Stimulated activated effector memory CD8-positive, alpha-beta T cell treated with anti-CD3 and anti-CD28 coated beads, Interleukin-12 subunit alpha, Interleukin-12 subunit beta, amount 100 ng/mL, for 72 hours (primary cell): ENCODE measurements at places on chromosomes 16 and 17.

GRCh38 chr16:10386517-10387100, 748 bp downstream of the ATF7IP2 start:
- no peak for DNase-seq

DNA sequence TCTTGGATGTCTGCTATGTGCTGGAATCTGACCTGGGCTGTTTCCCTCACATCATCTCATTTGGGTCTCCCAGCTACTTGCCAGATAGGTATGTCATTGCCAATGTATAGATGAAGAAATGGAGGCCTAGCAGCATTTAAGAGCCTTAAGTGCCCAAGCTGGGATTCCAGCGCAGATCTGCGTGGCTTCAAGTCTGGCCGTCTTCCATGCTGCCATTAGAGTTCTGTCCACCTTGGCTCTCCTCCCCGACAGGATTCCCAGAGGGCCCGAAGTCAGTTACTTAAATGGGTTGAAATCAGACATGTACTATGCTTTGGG, 33.0 kb upstream of the CCR7 start:
- no peak for DNase-seq

DNA sequence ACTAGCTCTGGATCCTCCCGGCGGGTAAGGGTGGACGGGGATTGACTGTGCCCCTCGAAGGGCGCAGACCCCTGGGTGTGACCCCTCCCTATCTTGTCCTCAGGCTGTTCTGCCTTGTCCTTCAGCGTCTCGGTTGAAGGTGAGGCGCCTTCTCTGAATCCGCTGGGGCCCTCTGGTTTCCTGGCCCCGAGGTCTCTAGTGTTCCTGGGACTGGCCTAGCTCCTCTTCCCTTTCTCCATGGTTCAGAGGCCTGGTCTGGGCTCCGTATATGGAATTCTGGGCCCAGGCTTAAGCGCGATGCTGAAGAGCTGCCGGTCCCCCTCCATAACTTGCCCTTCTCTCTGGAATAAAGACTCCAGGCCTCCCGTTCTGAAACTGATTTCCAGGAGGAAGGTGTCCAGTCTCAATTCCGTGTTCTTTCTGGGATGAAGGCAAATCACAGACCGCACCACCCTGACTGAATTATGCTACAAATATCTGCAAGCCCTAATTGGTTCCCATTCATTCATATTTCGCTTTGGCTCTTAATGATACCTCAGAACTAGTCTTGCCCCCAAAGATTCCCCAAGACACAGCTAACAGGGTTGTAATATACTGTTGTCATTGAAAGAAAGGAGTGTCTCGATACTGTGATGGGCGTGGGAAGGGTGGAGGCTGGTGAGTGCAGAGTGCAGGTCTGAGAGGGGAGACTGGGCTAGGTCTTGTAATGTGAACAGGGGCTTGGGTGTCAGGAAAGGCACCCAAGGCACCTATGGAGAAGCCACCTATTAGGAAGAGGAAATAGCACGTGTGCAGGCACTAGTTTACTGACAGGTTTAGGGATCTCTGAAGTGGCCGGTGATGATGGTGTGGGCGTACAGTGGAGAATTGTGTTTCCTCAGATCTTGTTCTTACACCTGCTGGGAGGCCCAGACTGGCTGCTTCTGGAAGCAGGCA, 851 bp downstream of the EDC4 start:
- DNase-seq = no peak

DNA sequence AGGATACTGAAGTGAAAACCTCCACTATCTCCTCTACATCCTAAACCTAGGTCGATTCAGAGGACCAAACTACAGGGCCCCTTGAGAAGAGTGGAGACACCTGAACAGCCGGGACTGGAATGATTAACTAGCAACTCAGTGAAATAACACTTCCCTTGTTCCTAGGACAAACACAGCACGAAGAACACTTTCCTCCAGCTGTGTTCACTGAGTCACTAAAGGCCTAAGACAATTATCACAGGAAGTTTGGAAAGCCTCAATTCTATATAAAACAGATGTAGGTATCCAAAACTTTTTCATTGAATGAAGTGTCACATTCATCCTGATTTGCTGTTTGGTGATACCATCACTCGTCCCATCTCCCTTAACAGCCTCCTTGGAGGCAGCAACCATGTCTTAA, 15.5 kb upstream of the CUEDC1 start:
- DNase-seq = no peak

- DNase-seq = no peak
Observed at GRCh38 chr17:43868226-43868994, 21.4 kb downstream of the CD300LG start.

GRCh38 chr16:6484081-6484480, 848.6 kb upstream of the RBFOX1 start:
- DNase-seq = no peak

DNA sequence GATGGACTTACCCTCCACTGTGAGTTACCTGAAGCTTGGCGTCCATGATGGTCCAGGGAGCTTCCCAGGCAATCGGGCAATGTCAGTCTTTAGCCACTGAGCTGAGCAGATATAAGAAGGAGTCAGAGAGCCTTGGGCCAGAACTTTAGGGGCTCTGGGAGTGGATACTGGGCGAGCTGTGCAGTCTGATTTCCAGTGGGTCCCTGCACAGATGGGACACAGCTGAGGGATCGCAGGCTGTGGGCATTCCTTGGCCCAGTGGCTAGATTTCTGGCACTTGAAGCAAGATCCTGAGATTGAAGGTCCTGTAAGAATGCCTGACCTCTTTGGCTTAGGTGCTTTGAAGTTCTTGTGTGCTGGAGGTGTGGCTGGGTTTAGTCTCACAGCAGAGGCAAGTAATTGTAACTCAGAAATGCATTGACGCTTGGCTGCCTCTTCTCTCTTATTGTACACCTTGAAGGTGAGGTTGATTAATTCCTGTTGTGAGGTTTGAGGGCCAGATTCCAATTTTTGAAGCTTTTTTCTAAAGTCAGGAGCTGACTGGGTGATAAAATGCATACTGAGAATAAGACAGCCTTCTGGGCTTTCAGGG, 2283.8 kb downstream of the TP53TG3F start:
- no peak for DNase-seq

GRCh38 chr17:35002876-35003551, 22.7 kb downstream of the LIG3 start:
- DNase-seq = no peak

- no peak for DNase-seq
Observed at GRCh38 chr16:84454611-84455010, 49.8 kb downstream of the MEAK7 start.

DNA sequence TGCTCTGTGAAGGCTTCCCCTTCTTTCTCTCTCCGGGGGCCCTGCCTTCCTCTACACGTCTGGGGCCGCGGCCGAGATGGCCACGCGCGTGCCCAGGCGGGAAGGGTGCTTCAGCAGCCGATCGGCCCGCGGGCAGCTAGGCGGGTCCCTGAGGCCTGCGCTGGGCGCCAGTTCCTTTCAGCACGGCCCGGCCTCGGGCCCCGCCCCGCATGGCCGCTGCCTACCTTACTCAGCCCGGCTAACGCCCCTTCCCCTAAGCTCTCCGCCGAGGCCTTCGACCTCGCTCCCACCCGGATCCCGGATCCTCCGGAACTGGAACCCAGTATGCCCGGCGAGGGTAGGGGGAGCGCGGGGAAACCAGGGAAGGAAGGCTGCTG, 335 bp downstream of the TMEM11 start:
- DNase-seq = no peak

DNA sequence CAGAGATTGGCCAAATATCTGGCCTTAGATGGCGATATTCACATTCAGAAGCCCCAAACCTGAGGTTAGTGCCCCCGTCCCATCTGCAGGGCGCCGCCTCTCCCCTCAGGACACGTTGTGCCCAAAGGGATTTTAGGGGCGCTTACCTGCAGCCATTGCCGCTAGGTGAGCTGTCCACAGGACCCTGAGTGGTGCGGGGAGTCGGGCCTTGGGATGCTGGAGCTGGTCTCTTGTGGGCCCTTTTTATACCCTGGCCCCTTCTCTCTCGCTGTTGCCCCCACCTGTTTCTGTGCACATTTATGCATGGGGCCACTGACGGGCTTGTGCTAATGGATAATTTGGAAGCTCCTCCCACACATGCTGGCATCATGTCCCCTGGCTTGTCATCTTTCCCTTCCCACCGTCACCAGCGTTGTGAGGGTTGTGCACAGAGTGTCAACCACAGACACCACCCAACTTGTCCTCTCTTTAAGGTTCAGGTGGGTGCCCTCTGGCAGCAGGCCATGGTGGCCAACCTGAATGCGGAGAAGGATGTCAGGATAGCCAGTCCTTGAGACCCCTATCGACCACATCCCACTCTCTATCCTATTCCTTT, at the start of gene CSHL1:
Gene CSHL1, minus strand, starts transcription at position 218 of the 595 bp plus-strand sequence. Its CDS starts 62 bp downstream, at position 156.
- no peak for DNase-seq

DNA sequence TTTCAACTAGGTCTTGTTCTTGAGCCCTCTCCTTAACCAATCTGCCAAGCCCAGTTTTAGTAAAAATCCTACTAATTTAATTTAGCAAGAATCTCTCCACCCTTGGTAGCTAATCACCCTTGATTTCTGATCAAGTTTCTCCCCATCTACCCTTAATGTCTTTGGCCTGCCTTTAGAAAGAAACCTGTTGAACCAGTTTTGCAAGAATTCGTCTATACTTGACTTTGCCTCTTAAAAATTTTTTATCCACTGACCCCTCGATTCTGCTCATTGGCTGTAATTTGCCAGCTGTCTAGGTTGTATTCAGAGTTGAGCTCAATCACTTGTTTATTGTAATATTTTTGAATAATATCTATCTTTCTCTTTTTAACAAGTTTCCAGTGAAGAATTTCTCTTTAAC, 1138.5 kb downstream of the CDH11 start:
- no peak for DNase-seq

DNA sequence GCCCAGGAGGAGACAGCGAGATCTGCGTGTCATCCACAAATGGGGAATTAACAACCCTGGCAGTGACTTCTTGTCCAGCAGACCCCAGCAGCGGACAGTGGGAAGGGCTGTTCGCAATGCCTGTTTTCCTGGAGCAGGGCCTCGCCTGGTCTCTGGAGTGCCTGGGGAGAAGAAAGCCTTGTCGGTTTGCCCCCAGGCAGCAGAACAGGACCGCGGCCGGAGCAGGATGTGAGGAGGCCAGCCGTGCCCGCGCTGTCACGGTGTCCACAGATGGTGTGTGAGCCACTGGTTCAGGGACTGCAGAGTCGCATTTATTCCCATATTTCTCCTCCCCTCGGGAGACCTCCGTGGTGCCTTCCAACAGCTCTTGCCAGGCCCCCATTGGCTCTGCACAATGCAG, 68.5 kb upstream of the GSE1 start:
- DNase-seq = no peak

DNA sequence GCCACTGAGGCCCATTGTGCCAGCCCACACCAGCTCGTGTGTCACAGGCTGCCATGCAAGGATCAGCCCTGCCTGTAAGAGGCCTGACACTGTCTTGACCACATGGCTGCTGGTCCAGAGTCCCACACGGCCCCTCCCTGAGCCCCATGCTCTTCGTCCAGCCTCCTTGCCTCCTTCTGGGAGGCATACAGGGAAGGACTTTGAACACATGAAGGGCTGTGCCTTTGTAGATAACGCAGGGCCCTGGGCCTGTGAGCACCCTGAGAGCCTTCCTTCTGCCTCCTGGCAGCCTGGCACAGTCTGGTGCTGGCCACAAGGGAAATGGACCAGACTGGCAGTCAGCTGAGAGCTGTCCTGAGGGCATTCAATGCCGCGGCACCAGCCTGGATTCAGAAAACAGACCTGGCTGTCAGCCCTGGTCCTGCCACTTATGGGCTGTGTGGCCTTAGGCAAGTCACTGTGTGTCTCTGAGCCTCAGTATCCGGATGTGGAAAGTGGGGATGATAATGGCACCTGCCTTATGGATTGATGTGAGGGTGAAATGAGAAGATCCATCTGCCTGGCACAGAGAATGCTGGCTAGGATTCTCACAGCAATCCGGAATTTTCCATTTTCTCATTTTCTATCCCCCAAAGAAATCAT, 19.2 kb upstream of the SPNS2 start:
- no peak for DNase-seq

DNA sequence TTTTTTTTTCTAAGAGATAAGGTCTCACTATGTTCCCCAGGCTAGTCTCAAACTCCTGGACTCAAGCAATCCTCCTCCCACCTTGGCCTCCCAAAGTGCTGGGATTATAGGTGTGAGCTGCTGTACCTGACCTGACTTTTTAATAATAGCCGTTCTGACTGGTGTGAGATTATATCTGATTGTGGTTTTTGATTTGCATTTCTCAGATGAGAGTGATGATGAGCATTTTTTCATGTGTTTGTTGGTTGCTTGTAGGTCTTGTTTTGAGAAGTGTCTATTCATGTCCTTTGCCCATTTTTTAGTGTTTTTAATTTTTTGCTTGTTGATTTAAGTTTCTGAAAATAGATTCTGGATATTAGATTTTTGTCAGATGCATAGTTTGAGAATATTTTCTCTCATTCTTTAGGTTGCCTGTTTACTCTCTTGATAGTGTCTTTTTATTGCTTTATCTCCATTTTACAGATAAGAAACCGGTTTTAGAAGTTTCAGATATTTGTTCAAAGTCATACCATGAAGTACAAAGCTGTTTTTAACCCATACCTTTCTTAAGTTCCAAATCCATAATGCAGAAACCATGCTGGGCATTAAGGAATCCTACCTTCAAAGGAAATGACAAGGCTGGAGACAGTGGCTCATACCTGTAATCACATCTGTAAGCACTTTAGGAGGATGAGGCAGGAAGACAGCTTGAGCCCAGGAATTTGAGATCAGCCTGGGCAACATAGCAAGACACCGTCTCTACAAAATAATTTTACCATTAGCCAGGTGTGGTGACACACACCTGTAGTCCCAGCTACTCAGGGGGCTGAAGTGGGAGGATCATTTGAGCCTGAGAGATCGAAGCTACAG, 168.4 kb upstream of the TBX2 start:
- no peak for DNase-seq

GRCh38 chr17:57557416-57557815, 187.7 kb downstream of the CCDC182 start:
- no peak for DNase-seq

GRCh38 chr16:31143011-31143693, 6.7 kb downstream of the PRSS36 start:
- DNase-seq = no peak

DNA sequence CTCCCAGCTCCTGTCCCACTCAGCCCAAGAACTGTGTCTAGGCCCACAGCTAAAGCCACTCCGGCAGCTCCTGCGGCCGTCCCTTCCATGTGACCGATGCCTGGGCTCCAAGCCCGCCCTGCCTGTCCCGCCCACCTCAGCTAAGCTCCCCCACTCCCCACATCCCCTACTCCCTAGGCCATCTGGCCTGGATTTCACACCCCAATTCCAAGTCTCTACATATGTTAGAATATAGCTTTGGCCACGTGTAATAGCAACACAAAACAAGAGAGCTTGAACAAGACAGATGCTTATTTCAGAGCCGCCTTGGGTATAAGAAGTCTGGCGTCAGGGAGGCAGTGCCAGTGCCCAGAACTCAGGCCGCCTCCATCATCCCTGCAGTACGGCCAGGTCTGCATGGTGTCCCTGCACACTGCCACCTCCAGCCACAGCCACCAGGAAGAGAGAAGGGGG, 30.0 kb upstream of the USP22 start:
- no peak for DNase-seq

GRCh38 chr17:33370401-33370800, 77.3 kb upstream of the ASIC2 start:
- no peak for DNase-seq
